ENCODE measurements at places on chromosomes 4 and X.

GRCh38 chrX:47129899-47130358, 14.6 kb downstream of the NDUFB11 start:
- no peak for DNase-seq

DNA sequence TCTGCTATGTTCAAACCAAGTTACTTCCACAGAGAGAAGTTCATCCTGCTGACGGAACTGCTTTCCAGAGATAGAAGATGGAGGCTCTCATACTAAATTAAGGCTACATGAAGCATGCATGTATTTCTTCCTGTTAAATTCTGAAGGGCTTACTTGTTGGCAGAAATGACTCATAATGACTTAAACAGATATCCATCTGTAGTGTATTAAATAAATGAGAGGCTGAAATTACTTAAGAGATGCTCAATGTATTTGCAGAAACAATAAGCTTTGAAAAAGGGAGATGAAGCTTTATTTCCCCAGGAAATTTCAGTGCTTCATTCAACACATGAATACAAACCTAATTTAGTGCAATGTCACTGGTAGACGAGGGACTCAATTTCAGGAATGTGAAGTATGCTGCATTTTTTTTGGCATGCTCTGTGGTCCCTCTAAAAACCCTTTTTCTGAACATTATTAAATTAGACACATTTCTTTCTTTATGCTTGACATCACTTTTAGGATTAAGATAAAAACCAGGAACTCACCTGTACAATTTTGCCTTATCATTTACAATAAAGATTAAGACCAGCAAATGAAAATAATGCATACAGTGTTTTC, 759.1 kb upstream of the POU3F4 start:
- no peak for DNase-seq

DNA sequence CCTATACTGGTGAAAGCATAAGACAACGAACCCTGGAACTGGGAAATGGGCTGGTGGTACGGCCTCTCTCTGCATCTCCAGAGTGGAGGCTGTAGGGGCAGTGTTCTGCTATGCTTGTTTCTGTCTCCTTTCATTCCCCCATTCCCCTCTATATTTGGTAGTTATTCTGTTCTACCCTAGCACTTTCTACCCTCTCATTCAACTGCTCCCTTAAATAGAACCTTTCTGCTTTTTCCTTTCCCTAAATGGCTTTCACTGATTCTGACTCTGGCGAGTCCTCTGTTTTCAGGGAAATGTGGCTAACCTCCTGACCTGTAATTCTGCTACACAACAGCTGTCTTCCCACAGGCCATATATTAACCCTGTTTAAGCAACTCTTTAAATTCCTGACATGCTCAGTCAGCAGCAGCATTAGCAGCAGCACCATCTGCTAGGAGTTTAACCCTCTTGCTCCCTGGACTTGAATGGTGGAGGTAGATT, 94.2 kb downstream of the CXCL13 start:
- peak; percentile 69 for DNase-seq

- DNase-seq = no peak
These were observed 50.9 kb downstream of the UCHL1 start for GRCh38 chr4:41307638-41308037.

Measured in NCI-H1694 treated with DMSO at 0.1 percent for 48 hours (cell line).